ENCODE measurements at places on chromosomes 7 and 10. TPM values are rescaled to one million over a fixed set of nuclear protein-coding genes. Genes with fewer than 3 reads are reported as not detected.
A peak's percentile ranks its signal among the peaks of the same experiment; 100 is the strongest.

DNA sequence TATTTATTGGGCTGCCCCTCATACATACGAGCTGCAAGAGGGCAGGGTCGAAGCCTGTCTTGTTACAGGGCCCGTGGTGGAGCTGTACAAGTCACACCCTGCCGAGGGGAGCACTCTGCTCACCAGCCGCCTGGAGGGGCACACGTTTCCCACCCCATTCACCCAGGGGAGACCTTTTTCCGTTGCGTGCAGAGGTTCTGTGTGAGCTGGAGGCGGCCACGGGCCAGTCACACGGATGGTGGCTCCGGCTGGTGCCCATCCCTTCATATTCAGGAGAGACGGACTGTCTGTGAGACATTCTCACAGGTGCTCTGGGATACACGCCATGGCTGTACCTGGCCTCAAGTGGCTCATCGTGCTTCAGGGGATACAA is 47.9 kb upstream of the FAM20C start:
- H3K4me1 ChIP-seq, result peaks cover 11% of the 10 kb centered on the region
- H3K27ac ChIP-seq, result no peak overlapping the region
- H3K4me3 ChIP-seq, result no peak overlapping the region
- DNase-seq, result no peak

- H3K27ac ChIP-seq, result no peak overlapping the region
- H3K36me3 ChIP-seq, result peaks cover 5% of the 10 kb centered on the region
- peaks cover 9% of the 10 kb centered on the region for H3K4me1 ChIP-seq
- no peak overlapping the region for H3K4me3 ChIP-seq
- DNase-seq, result no peak
Observed at GRCh38 chr7:7812112-7812511, 93.7 kb upstream of the RPA3 start.

- no peaks in the 10 kb centered on the region for H3K27me3 ChIP-seq
- no peak for DNase-seq
- H3K4me3 ChIP-seq, result peak overlapping the region; percentile 93
Observed at GRCh38 chr7:6446838-6447580, 745 bp downstream of the DAGLB start.

GRCh38 chr7:73856941-73857340 is 4.0 kb upstream of the TMEM270 start:
- DNase-seq, result no peak
- H3K4me3 ChIP-seq, result no peak overlapping the region
- H3K27me3 ChIP-seq, result peaks cover 12% of the 10 kb centered on the region
- H3K4me1 ChIP-seq, result peaks cover 6% of the 10 kb centered on the region
- no peak overlapping the region for H3K27ac ChIP-seq
- no peaks in the 10 kb centered on the region for H3K36me3 ChIP-seq

DNA sequence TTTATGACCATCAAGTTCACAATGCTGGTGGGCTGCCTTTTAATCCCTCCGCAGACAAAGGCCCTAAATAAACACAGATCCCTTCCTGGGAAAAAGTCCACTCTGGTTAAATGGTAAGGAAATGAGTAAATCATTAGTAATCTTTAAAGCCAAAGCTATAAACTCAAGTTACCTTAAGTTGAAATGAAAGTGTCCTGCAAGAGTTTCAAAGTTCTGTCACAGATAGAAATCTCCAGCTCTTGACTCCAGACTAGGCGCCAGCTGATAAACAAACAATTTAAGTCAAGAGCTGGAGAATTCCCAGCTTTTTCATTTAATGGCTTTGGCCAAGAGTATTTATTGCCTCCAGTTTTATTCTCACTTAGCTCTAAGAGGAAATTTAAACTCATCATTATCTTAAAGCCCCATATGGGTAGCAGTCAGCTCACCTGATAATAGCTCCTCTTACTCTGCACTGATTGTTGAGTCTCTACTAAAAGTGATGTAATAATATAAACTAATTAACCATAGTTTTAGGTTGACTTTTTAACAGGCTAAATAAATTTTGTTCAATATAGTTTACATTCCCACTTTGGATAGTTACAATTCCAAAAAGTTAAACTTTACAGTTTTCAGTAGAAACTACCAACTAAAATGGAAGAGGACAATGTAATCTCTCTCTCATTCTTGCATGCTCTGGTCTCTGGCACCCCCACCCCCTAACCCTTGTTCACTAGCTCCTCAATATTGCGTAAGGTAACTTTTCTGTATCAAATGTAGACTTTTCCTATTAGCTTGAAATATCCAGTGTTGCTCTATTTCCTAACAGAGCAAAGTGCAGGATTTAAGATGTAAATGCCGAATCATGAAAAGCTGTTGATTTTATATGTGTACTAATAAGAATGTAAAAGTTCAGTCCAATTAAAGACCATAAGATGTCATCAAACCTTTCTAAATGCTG is 56.1 kb downstream of the HIBADH start:
- no peaks in the 10 kb centered on the region for H3K27me3 ChIP-seq
- DNase-seq, result no peak
- H3K4me1 ChIP-seq, result peaks cover 19% of the 10 kb centered on the region
- H3K4me3 ChIP-seq, result no peak overlapping the region

ACSL5 gene
- 0.33 TPM for total RNA-seq

Measured in progenitor cell of endocrine pancreas (in vitro differentiated cells).